ENCODE measurements at places on chromosomes 12 and 14.

- no peak for DNase-seq
These were observed 196.0 kb downstream of the GALC start for GRCh38 chr14:87797001-87797400.

GRCh38 chr12:131773582-131774221, 54.5 kb upstream of the MMP17 start:
- DNase-seq, result no peak

DNA sequence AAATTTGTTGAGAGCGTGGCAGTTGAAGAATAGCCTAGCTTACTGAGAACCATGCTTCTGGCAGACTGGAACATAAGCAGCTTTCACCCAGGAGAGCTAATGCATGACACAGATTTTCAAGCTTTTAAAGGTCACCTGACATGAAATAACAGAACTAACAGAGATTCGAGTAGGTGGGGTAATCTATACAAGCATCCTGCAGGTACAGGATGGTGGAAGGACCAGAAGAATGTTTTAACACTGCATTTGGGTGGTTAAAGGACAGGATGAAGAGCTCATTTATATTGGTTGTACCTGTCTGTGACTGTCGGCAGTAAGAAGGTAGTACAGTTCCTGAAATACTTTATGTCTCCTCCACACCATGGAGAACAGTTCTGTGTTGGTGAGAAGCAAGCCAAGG, 8.9 kb downstream of the PELI2 start:
- DNase-seq, result no peak

GRCh38 chr12:51911788-51912711, 4.7 kb downstream of the ACVRL1 start:
- DNase-seq, result no peak

DNA sequence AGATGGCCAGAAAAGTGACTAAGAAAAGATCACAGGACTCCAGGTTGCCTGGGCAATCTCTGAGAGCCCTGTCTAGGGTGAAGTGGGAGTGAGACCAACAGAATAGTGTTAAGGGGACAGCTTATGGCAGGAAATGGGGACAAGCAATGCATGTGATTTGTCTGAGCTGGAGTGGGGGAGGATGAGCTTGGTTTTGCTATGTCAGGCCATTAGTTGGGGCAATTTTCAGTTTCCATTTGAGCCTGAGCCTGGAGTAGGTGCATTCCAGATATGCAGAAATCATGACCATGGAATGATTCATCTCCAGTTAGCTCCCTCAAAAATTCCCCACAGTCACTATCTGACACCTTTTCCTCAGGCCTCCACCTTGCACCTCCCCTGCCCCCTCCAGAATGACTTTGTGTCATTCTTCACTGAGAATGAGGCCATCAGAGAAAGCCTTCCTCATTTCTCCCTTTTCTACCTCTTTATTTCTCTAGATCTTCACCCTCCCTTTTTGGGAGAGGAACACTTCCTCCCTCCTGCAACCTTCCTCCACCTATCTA, 150.9 kb upstream of the PLEKHG7 start:
- DNase-seq, result peak; percentile 24

DNA sequence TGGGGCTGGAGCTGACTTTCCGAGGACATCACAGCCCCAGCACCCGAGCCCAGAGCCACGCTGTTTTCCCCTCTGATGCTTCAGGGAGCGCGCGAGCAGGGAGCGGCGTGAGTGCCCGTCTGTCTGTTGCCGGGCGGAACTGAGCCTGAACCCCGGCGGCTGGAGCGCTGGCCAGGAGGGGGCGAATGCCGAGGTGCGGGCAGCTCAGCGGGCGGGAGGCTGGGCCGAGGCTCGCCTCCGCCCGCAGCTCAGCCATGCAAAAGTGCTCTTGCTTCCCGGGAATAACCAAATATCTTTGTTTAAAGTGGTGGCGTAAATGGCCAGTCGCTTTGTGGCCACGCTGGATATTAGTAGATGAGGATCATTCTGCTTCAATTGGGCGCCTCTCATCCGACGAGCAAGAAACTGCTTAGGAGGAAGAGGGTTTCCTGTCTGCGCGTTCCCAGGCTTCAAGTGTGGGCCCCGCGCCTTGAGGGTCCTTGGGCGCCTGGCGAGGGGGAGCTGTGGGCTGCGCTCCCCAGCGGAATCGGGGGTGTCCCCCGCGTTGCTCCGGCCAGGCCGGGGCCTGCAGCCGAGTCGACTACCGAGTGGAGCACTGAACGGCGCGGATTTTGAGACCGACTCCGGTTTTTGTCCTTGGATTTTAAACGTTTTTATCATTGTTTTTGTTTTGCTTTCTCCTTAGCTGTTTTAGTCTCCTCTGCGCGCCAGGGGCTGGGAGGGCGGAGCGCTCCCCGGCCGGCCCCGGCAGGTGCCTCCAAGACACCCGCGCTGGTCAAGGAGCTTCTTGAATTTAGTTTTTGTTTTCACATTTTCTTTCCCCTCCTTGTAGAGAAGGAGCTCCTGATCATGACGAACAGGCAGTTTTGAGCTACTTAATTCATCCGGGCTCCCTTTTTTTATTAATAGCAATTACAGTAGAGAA, 831 bp upstream of the NKX2-1 start:
- no peak for DNase-seq

- DNase-seq, result no peak
These were observed 1.3 kb upstream of the TBC1D15 start for GRCh38 chr12:71838231-71838630.

DNA sequence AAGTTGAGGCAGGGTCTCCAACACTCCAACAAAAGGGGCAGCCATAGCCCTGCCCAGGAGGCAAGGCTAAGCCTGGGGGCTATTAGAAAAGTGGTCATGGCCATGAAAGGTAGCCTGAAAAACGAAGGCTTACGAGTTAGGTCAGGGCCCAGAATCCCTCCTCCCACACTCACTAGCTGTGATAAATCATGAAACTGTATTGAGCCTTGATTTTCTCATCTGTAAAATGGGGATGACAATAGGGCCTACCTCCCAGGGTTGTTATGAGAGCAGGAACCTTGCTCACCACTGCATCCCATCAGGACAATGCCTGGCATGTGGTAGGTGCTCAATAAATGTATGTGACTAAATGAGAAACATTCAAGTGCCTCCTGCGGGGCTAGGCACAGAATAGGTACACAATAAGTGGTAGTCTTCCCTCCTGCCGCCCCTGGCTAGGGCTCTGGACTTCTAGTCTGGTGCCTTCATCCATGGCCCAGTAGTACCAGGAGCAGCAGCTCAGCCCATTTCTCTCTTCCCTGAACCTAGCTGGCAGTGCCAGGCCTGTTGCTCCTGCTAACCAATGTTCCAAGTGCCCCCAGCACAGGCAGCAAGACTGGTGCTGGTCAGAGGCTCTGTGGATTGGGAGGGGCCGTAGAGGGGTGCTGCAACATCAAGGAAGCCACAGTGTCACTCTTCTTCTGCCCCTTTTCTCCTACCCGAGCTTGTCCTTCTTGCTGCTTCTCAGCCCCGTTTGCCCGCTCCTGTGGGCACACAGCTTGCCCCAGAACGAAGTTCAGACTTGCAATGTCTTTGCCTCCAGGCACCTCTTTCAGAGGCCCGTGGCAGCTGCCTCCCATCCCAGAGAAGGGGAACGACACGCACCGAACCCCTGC, 7.8 kb downstream of the PGF start:
- DNase-seq, result no peak

- DNase-seq, result no peak
These were observed 12.0 kb upstream of the FAM234B start for GRCh38 chr12:13032164-13032563.

DNA sequence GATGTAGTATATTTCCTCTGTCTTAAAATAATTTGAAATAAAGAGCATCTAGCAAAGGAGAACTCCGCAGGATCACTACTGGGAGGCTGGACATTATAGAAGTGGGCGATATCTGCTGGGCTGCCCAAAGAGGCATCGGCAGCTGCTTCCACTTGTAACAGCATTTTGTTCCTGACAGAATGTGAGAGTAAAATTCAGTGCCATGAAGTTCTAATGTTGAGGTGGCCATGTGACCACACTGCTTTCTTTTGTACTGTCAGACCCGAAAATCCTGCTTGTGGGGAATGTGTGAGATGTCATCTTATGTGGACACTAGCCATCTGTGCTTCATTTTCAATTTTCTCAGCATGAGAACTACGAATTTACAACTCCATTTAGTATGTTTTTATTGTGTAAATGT, 151.9 kb downstream of the ACSS3 start:
- DNase-seq, result no peak

DNA sequence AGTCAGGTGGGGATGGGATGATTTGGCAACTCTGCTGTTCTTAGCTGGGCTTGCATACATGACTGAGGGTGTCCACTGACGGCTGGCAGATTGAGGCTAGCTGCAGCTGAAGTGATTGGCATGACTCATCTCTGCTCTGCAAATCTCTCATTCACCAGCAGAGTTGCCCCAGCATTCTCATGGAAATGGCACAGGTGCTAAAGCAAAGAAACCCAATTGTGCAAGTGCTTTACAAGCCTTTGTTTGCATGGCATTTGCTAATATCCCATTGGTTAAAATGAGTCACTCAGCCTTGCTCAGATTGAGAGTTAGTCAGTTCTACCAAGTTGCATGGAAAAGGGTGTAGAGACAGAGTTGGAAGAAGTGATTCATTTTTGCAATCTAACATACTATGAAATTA, 389.7 kb upstream of the FAR2 start:
- no peak for DNase-seq

- DNase-seq, result peak; percentile 82
These were observed 316.7 kb upstream of the KITLG start for GRCh38 chr12:88896958-88897357.

GRCh38 chr12:9786726-9787717, 26.3 kb upstream of the CD69 start:
- DNase-seq, result peak; percentile 35

DNA sequence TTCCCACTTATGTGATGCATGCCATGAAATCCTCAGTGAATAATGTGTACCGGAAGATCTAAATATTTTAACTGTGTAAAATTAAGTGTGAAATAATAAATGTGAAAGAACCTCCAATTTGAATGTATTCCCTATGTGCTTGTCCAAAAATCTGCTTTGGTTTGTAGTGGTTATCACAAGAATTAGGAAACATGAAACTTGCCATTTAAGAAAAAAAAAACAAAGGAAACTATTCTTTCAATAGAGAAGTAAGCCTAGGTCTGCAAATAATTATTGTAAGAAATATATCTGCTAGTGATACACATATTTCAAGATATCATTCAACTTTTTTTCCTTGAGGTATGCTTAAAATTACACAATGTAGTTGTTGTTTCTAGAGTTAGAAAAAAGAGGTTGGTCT, 500.4 kb downstream of the SLC6A15 start:
- DNase-seq, result peak; percentile 59

- DNase-seq, result no peak
These were observed 31.2 kb downstream of the CREBL2 start for GRCh38 chr12:12642916-12643315.
